CD4-positive, alpha-beta T cell treated with Interleukin-10 for 1 hour (primary cell): ENCODE measurements at places on chromosomes 7 and 10.

- DNase-seq = no peak
Observed at GRCh38 chr7:127239814-127240213, 12.9 kb downstream of the GRM8 start.

GRCh38 chr10:71698737-71699136 is 20.8 kb downstream of the C10orf105 start:
- no peak for DNase-seq

DNA sequence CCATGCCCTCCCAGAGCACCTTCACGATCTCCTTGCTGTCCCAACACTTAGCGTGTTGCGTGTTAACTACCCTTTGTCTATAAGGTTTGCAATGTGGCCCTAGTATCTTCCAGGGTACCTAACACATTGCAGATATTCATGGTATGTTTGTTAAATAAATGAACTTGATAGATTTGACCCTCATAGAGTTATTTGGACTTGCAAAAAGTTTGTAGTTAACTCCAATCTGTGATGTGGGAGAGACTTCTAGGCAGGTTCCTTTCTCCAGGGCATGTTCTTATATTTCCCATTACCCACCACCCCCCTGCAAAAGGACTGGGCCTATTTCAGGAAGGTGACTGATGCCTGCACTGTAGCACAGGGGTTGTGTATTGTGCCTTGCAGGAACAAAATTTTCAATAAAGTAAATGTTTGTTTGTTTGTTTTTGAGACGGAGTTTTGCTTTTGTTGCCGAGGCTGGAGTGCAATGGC is 612 bp downstream of the HILPDA start:
- no peak for DNase-seq

- no peak for DNase-seq
Observed at GRCh38 chr10:113390896-113391295, 162.0 kb upstream of the HABP2 start.

DNA sequence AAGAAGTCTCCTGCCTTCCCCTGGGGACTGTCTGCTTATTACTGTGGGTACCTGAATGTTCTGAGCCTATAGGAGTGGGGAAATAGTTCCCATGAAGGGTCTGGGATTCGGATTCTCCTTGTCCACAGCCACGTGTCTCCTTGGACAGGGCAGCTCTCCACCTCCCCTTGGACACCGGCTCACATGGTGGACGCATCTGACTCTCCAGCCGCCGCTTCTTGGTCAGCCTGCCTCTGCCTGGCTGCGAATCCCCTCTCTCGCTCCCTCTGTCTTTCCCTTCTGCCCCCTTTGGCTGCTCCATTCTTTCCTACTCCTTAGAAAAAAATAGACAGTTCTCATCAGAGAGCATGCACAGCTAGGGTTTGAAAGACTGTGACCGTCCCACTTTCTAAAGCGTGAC is 46.9 kb downstream of the JAKMIP3 start:
- no peak for DNase-seq

- no peak for DNase-seq
Observed at GRCh38 chr7:81449105-81449504, 320.7 kb downstream of the HGF start.

- DNase-seq = no peak
Observed at GRCh38 chr10:58672845-58673244, 160.2 kb downstream of the BICC1 start.

DNA sequence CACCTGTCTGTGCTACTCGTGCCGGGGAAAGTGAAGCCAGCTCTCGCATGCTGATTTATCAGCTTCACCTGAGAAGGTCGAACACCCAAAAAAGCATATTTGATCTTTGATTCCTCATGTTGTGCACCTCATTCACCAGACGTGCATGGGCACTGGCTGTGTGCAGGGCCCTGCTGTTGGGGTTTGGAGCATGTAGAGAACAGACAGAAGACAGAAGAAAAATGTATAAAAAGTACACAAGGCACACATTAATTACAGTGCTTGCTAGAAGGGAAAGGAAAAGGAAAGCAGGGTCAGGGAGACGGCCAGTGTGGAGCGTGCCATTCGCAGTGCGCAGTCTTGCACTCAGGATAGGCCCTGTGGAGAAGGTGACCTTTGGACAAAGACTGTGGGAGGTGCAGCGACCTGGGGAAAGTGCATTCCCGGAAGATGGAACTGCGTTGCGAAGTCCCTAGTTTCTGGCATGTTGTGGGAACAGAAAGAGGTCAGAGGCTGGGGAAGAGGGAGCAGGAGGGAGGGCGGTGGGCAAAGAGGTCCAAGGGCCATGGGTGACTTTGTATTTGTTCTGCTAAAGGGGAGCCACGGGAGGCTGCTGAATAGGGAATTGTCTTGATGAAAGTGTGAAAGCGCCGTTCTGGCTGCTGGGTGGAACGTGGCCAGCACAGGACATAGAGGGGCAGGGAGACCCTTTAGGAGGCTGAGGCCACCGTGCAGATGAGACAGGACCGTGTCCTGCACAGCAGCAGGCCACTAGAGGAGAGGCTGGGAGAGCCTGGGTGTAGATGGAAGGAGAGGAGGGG is 232.8 kb downstream of the GLRX3 start:
- no peak for DNase-seq

DNA sequence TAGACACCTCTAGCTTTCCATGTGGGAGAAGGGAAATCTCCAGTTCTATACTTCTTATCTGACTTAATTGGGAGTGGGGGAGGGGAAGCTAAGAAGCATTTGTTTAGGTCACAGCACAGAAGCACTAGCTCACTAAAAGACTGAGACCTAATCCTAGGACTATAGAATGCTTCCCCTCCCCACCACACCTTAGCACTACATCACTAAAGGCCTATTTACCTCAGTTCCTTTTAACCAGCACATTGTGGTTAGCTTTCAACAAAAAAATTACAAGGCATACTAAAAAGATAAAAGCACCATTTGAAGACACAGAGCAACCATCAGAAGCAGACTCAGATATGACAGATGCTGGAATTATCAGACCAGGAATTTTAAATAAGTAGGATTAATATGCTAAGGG is 53.8 kb upstream of the ADRA2A start:
- DNase-seq = no peak

DNA sequence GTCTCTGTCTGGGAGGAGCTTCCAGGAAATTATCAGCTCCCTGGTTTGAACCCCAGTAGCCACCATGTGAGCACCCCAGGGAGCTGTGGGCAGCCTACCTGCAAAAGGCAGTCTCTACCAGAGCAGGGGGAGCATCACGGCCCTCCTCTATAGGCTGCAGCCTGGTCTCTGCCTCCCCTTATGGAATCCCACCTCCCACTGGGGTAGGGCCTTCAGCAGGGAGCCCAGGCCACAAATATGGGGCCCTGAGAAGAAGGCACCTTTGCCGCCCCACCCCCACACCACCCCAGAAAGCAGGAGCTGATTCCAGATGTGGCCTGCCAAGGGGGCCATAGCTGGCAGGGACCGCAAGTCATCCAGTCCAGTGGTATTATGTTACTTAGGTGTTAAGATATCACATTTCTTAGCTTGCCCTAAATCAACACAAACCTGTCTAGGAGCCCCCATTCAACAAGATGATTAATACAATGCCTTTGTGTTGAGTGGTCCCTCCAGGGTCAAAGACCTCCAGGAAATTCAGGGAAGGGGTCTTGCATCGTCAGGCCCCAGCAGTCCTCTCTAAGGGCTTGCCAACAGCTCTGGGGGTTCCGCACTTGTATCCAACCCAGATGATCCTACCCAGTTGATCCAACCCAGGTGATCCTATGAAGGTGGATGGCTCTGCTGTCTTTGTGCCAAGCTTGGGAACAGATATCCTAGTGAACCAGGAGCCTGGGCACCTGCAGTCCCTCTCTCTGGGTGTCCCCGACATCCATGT is 114.9 kb downstream of the OAT start:
- no peak for DNase-seq

GRCh38 chr10:73097305-73097670 is 622 bp upstream of the P4HA1 start:
- DNase-seq = no peak

GRCh38 chr10:131843089-131843595 is 57.7 kb upstream of the PPP2R2D start:
- DNase-seq = no peak

- no peak for DNase-seq
Observed at GRCh38 chr10:91140995-91141549, 79.4 kb upstream of the PCGF5 start.

DNA sequence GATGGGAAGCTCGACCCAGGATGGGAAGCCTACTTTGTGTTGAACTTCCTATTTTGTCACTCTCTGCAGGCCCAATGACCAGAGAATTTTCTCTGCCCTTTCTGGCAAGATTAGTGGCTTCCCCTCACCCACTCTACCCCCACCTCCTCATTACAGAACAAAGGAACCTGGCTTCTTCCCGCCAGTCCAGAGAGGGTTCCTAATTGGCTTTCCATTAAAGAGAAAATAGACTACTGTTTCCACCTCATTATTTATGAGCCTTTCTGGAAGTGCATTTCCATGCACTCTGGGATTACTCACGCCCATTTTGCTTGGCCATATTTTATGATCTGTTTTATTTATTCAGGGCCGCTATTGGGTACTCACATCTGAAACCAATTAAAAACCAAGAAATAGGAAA is 94.9 kb upstream of the TCF7L2 start:
- DNase-seq = no peak

GRCh38 chr10:85645926-85646711 is 720.5 kb downstream of the GRID1 start:
- DNase-seq = no peak

- no peak for DNase-seq
Observed at GRCh38 chr7:100126239-100126930, 382 bp upstream of the MBLAC1 start.
